A549 treated with AZD2906 at 1 μM for 4 hours (cell line): ENCODE measurements at places on chromosomes 4 and X. TPM values are rescaled to one million over a fixed set of nuclear protein-coding genes. Genes with fewer than 3 reads are reported as not detected.

TAF1 gene
- 12.5 to 19.4 TPM (median 15.4 TPM) in 5 replicates for total RNA-seq

ADH4 gene
- total RNA-seq = not detected in 5 replicates

RWDD4 gene
- 15.9 to 18.0 TPM (median 16.9 TPM) in 5 replicates for total RNA-seq

NKX3-2 gene
- 0.03 to 0.17 TPM (median 0.10 TPM) in 5 replicates for total RNA-seq

SPANXD gene
- not detected in 5 replicates for total RNA-seq

RPL10 gene
- total RNA-seq = 5,370 to 5,663 TPM (median 5,520 TPM) in 5 replicates

GJB1 gene
- total RNA-seq = 0.07 to 0.09 TPM in 2 of 5 replicates, not detected in the others

PRPS1 gene
- total RNA-seq = 87.9 to 117 TPM (median 90.7 TPM) in 5 replicates

PLP1 gene
- 0.05 TPM in 1 of 5 replicates, not detected in the others for total RNA-seq

NPNT gene
- 0.28 to 0.72 TPM (median 0.42 TPM) in 5 replicates for total RNA-seq

PFKFB1 gene
- total RNA-seq = 0.05 to 0.10 TPM (median 0.07 TPM) in 5 replicates

PABPC4L gene
- 0.03 to 0.10 TPM (median 0.06 TPM) in 5 replicates for total RNA-seq

NRK gene
- not detected in 5 replicates for total RNA-seq

BEX2 gene
- 8.7 to 11.6 TPM (median 10.6 TPM) in 5 replicates for total RNA-seq

MAGEA9B gene
- 0.06 TPM in 1 of 5 replicates, not detected in the others for total RNA-seq

BRS3 gene
- not detected in 5 replicates for total RNA-seq

TEX13C gene
- total RNA-seq = not detected in 5 replicates

IDUA gene
- total RNA-seq = 4.9 to 12.9 TPM (median 11.8 TPM) in 5 replicates
